ENCODE measurements at places on chromosomes 16 and 17.
A peak's percentile ranks its signal among the peaks of the same experiment; 100 is the strongest.

GRCh38 chr17:76382803-76383545 lies 1.4 kb upstream of the SPHK1 start:
- peak; percentile 31 for DNase-seq

DNA sequence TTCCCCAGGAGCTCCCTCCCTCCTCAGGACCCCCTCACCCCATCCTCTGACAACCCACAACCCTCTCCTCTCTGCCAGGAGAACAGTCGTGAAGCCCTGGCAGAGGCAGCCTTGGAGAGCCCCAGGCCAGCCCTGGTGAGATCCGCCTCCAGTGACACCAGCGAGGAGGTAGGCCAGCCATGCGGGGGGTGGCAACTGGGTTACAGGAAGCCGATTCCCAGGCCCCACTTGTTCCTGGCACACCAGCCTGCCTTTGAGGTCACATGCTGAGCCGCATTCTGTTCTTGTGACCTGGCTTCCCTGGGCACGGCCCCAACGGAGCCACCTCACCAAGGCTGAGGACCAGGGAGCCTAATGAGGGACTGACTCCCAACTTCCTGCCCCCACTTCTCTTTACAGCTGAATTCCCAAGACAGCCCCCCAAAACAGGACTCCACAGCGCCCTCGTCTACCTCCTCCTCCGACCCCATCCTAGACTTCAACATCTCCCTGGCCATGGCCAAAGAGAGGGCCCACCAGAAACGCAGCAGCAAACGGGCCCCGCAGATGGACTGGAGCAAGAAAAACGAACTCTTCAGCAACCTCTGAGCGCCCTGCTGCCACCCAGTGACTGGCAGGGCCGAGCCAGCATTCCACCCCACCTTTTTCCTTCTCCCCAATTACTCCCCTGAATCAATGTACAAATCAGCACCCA lies 7.9 kb downstream of the NAT9 start:
- no peak for DNase-seq

- DNase-seq, result no peak
Observed at GRCh38 chr17:46182961-46183360, 10.3 kb downstream of the KANSL1 start.

DNA sequence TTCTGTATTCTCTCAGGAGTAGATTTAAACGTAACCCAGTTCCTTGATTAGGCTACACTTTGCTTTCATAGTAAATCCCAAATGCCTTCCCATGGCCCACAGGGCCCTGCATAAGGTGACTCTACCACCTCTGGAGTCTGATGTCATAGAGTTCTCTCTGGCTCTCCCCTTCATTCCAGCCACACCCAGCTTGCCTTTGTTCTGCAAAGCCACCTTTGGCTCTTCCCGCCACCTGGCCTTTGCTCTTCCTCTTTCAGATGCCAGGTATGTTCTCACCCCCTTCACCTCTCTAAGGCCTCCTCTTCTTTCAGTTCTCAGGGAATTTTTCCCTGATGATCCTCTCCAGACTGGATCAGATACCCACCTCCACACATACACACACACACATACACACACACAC lies 141.3 kb upstream of the HSBP1 start:
- DNase-seq, result no peak

GRCh38 chr16:68257906-68258800 lies 6.2 kb upstream of the SLC7A6 start:
- no peak for DNase-seq

DNA sequence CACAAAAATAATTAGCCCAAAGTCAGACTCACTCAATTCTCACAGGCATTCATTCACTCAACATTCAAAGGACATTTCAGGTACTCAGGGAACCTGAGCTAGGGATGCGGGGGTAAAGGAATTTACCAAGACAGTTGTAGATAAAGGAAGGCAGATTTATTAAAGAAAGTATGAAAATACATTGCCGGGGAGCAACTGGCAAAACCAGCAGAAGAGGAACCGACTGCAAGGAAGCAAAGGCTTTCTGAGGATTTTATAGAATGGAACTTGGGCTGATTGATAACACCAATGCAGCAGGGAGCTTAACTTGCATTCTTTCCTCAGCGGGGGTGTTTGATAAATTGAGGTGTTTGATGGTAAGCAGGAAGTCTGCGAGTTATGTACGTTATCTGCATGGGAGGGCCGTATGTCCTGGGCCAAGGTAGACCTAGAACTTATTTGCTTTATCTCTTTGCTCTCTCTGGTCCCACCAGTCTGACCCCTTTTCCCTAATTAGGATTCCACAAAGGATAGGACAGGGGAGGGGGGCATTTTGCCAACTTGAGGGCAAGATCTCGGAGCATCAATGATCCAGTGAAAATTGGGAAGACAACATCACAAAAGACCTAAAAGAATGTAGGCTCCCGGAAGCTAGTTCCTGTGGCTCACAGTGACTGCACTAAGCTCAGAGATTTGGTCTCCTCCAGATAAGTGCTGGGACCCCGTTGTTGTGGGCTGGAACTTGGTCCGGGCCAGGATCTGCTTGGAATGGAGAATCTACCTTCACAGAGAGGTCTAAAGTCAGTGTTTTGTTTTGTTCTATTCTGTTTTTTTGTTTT lies 5.8 kb upstream of the MT3 start:
- DNase-seq, result no peak

DNA sequence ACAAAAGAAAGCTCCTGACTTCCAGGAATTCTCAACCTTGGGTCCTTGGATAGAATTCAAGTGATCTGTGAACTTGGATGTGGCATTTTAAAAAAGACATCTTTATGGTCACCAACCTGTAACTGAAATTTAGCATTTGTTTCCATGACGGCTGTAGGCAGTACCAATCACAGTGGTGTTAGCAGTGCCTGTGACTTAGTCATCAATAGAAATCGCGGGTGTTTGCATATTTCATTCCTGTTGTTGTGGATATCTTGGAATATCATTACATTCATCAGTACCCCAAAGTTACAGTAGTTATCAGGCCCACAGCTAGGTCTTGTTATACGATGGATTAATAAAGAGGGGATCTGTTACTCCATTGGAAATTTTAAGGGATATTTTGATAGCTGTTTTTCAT lies 81.6 kb downstream of the CMIP start:
- DNase-seq, result no peak

GRCh38 chr17:13568582-13569397 lies 32.9 kb downstream of the HS3ST3A1 start:
- no peak for DNase-seq

- no peak for DNase-seq
Observed at GRCh38 chr16:56547949-56548567, 16.8 kb upstream of the MT4 start.

GRCh38 chr16:66585481-66586239 lies 6.4 kb downstream of the CMTM2 start:
- DNase-seq, result no peak

- DNase-seq, result no peak
Observed at GRCh38 chr17:33142705-33143299, 150.3 kb downstream of the ASIC2 start.

- no peak for DNase-seq
Observed at GRCh38 chr17:2057760-2058585, 3.1 kb downstream of the HIC1 start.

- no peak for DNase-seq
Observed at GRCh38 chr16:66378741-66379570, 12.5 kb downstream of the CDH5 start.

GRCh38 chr17:39222866-39223834 lies 2.6 kb downstream of the STAC2 start:
- DNase-seq, result no peak

DNA sequence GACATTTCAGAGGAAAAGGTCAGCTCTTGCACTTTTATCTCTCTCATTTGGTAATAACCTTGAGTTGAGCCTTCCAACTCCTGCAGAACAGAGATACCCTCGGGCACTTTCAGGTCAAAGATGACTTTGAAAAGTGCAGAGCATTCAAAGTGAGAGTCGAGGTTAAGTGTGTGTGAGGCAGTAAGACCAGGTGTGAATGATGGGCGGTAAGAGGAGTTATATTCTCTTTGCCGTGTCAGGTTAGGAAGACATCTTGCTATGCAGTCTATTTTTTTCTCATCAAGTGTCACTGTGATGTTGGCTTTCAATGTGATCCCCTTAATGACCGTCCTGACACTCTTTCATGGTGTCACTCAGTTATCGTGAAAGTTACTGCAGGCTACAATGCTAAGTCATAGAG lies 248.5 kb downstream of the RBFOX1 start:
- DNase-seq, result no peak

DNA sequence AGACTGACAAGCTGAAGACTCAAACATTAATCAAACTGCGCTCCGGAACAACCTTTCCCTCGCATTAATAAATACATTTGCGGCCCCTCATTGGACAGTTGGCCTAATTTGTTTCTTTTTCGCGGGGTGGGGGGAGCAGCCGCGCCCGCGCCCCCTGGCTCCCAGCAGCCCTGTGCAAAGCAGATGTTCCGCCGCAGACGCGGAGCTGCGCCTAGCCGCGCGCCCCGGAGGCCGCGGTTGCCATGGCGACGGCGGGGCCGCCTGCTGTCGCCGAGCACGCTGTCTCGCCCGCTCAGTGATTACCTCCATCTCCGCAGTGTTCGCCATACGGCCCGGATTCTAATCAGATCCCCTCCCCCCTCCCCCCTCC lies 25.5 kb downstream of the COPZ2 start:
- peak; percentile 52 for DNase-seq

DNA sequence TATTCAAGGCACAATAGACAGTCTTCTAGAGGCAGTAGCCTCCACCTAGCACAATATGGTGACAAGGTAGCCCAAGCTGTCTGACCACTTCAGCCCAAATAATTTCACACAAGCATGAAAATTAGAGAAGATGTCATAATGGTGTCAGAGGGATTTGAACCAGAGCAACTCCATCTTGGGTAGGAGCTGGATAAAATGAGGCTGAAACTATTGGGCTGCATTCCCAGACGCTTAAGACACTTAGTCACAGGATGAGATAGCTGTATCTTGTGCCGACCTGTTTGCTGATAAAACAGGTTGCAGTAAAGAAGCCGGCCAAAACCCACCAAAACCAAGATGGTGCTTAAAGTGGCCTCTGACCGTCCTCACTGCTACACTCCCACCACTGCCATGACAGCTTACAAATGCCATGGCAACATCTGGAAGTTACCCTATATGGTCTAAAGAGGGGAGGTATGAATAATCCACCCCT lies 192.6 kb downstream of the CPPED1 start:
- DNase-seq, result no peak

DNA sequence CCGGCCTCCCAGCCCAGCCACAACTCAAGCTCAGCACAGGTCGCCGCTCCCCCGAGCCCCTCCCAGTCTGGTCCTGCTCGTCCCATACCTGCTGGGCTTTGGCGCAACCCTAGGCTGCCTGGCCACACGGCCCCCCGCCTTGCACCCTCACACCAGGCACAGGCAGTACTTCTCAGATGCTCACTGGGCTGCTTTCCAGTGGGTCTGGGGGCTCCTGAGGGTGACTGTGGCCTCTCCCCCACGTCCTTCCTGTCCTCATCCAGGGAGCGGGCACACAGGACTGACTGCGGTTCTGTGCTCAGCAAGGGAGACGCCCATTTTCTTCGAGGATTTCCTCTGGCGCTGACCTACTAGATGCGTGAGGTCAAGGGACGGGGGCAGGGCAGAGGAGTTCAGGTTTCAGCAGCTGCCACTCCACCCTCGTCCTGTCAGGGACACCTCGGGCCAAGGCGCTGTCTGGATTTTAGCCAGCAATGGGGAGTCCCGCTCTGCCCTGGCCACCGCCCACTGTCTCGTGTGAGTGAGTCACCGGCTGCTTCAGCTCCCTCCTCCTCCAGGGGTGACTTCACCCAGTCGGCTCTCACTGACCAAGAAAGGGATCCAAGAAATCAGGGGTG lies 115.8 kb downstream of the NPIPB11 start:
- peak; percentile 57 for DNase-seq

- DNase-seq, result no peak
Observed at GRCh38 chr16:84583995-84584394, 33.9 kb downstream of the COTL1 start.

- DNase-seq, result no peak
Observed at GRCh38 chr17:58534331-58534730, 19.9 kb upstream of the MTMR4 start.

DNA sequence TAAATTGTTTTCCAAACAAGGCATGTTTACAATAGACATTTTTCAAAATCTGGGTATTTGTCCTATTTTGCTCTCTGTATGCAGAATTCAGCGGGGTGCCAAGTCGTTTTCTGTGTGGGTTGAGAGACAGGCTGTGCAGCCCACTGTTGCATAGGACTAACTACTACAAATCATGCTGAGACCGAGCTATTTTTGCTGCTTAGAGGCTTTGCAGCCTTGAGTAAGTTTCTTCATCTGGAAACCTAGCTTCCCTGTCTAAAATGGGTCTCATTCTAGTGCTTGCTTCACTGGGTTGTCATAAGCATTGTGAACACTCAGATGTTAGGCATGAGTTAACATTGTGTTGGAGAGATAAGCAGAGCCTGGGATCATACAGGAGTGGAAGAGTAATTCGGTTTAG lies 1.3 kb downstream of the PRPSAP2 start:
- no peak for DNase-seq

GRCh38 chr17:80219013-80219762 lies 945 bp downstream of the SGSH start:
- peak; percentile 92 for DNase-seq

- no peak for DNase-seq
Observed at GRCh38 chr17:74259667-74260524, 14.1 kb upstream of the DNAI2 start.

DNA sequence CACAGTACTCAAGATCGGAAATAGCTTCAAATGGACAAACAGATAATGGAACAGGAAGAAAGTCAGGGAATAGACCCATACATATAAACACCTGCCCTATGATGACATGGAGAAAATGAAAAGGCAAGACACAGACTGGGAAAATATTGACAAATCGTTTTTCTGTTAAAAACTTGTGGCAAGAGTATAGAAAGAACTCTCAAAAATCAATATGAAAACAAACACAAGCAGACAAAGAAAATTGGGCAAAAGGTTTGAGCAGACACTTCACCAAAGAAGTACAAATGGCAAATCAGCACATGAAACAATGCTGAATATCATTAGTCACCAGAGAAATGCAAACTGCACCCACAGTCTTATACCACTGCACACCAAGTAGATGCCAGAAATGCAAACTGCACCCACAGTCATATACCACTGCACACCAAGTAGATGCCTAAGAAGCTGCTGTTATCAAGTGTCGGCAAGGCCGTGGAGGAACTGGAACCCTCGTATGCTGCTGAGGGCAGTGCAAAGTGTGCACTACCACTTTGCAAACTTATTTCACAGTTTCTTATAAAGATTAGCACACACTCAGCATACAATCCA lies 123.5 kb upstream of the CHMP6 start:
- DNase-seq, result no peak

DNA sequence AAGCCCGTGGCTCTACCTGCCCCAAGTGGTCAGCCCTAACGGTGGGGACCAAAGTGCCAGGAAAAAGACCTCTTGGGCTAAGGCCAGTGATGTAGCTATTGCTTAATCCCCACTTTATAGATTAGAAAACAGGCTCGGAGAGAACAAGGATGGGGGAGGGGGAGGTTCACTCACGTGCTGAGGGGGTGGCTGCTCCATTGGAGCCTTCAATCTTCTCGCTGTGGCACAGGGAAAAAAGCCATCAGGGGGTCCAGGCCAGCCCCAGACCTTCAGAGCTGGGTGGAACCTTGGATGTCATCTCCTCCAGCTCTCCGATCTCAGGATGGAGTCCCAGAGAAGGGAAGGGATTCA lies 45.9 kb downstream of the SRCIN1 start:
- DNase-seq, result no peak

- no peak for DNase-seq
Observed at GRCh38 chr16:11994143-11995119, 17.9 kb downstream of the SNX29 start.

Measured in T-helper 9 cell (primary cell).